ENCODE measurements at places on chromosomes 3 and 15. TPM values are rescaled to one million over a fixed set of nuclear protein-coding genes. Genes with fewer than 3 reads are reported as not detected.

Gene CRYGS
- 3.3 TPM for total RNA-seq

GRCh38 chr3:51974963-51975851, at the start of gene ABHD14A:
ABHD14A (plus strand) TSS chr3:51975064; CDS start chr3:51975136, 72 bp downstream.
- H3K27ac ChIP-seq = peak within 1 kb of the TSS; percentile 78
- H3K27me3 ChIP-seq = no peaks in the 10 kb centered on the region
- H3K36me3 ChIP-seq = no peaks in the 10 kb centered on the region
- H3K4me3 ChIP-seq = peak within 1 kb of the TSS; percentile 44
- peak; percentile 86 for DNase-seq
- peaks cover 3% of the 10 kb centered on the region for H3K4me1 ChIP-seq

Gene CFAP100
- total RNA-seq = not detected

DNA sequence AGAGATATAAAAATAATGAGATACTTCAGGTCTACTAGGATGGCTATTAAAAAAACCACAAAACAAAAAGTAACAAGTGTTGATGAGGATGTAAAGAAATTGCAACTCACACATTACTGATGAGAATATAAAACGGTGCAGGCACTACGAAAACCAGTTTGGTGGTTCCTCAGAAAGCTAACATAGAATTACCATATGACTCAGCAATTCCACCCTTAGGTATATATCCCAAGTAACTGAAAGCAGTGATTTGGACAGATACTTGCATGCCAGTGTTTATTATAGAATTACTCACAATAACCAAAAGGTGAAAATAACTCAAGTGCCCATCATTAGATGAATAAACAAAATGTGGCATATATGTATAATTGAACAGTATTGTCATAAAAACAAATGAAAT, 87.5 kb upstream of the MELTF start:
- H3K4me1 ChIP-seq = no peaks in the 10 kb centered on the region
- no peak overlapping the region for H3K27ac ChIP-seq
- H3K27me3 ChIP-seq = no peaks in the 10 kb centered on the region
- no peak overlapping the region for H3K4me3 ChIP-seq

- no peak for DNase-seq
- H3K27ac ChIP-seq = no peak overlapping the region
- no peaks in the 10 kb centered on the region for H3K27me3 ChIP-seq
Observed at GRCh38 chr15:77145370-77145769, 74.5 kb upstream of the TSPAN3 start.

DNA sequence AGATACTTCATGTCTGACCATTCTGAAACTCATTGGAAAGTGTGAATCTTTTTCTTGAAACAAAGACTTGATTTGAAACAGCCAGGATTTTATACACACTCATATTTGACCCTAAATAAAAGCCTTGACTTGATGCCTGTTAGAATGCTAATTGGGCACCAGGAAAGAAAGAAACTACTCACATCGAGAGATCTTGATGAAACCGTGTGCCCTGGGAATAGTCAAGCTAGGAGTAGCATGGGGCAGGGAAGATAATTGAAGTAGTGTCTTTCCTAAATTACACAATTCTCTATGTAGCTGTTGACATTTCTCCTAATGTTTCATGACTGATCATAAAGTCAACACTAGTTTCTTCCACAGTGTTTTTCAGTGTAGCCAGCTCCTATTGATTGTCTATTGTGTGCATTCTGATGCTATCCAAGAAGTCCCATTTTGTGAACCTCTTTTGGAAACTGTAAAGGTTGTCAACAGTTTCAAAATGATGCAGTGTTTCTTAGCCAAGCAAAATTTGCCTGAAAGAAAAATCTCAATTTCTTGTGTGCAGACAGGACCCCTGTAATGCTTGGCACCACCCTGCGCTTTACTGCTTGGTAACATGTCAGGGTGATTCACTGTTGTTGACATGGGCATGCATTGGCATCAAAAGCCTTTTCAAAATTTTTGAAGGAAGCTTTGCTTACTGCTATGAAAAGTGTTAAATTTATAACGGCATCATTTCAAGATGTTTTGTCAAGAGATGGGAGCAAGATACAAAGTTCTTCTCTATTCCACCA, 52.5 kb upstream of the OTOL1 start:
- no peaks in the 10 kb centered on the region for H3K27me3 ChIP-seq
- H3K4me3 ChIP-seq = no peak overlapping the region
- H3K36me3 ChIP-seq = no peaks in the 10 kb centered on the region
- DNase-seq = no peak

DNA sequence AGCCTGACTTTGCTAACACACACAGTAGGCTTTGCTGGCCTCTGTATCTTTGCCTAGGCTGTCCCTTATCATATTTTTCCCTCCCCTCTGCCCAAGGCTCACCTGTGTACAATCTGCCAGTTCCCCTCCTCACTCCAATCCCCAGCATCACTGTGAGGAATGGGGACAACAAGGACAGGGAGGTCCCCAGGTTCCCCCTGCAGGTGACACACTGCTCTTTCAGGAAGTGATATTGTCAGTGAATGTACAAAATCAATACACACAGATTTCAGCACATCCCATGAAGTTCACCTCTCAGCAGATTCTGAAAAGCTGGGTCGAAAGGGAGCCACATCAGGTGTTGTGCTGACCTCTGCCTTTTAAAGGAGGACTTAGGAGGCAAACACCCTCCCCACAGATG, 177.5 kb downstream of the RAB11A start:
- no peaks in the 10 kb centered on the region for H3K27me3 ChIP-seq
- H3K36me3 ChIP-seq = no peaks in the 10 kb centered on the region
- no peak overlapping the region for H3K4me3 ChIP-seq
- no peak for DNase-seq
- no peak overlapping the region for H3K27ac ChIP-seq

Gene SPATA12
- 0.10 TPM for total RNA-seq

Gene SAMD7
- not detected for total RNA-seq

GRCh38 chr3:72318504-72319193, 529.6 kb downstream of the SHQ1 start:
- no peak overlapping the region for H3K4me3 ChIP-seq
- H3K27me3 ChIP-seq = no peaks in the 10 kb centered on the region
- no peak for DNase-seq
- H3K36me3 ChIP-seq = no peaks in the 10 kb centered on the region
- no peak overlapping the region for H3K27ac ChIP-seq
- peaks cover 18% of the 10 kb centered on the region for H3K4me1 ChIP-seq

Gene CTDSPL
- total RNA-seq = 41.1 TPM

DNA sequence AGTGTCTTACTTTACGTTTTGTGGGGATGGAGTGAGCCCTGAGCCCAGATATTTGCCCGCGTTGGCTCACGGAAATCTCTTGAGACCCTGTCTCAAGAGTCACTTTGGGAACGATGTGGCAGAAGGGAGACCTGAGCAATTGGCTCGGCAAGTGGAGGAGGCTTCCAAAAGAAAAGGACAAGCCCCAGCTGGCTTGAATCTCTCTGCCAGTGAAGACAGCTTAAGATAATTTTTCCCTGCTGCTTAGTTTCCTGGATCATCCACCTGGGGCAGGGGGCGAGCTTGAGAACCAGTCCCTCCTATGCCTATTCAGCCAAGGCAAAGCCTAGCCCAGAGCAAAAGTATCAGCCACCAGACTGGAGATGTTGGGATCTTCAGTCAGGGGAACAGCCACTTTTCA, 708 bp downstream of the SEC22A start:
- H3K27me3 ChIP-seq = no peaks in the 10 kb centered on the region
- peak overlapping the region; percentile 81 for H3K4me3 ChIP-seq
- peak overlapping the region; percentile 83 for H3K27ac ChIP-seq
- DNase-seq = no peak

Gene P3H2
- 24.2 TPM for total RNA-seq

DNA sequence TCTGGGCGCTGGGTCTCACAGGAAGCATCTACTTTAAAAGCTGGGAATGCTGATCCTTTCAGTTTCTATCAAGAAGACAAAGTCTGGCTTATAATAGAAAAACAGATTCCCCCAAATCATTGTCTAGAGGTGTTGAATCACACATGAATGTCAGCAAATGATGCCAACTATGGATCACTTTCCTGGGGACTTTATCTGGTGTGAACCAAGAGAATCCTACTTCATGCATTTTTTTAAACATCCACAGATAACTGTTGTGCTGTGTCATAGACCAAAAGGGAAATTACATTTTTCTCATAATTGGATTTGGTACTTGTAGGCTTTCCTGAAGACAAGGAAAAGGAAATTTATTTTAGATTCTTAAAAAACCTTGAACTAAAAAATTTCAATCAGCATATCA, 132.7 kb downstream of the CD47 start:
- no peak for DNase-seq
- H3K27me3 ChIP-seq = no peaks in the 10 kb centered on the region
- H3K4me3 ChIP-seq = no peak overlapping the region
- H3K4me1 ChIP-seq = peaks cover 4% of the 10 kb centered on the region

DNA sequence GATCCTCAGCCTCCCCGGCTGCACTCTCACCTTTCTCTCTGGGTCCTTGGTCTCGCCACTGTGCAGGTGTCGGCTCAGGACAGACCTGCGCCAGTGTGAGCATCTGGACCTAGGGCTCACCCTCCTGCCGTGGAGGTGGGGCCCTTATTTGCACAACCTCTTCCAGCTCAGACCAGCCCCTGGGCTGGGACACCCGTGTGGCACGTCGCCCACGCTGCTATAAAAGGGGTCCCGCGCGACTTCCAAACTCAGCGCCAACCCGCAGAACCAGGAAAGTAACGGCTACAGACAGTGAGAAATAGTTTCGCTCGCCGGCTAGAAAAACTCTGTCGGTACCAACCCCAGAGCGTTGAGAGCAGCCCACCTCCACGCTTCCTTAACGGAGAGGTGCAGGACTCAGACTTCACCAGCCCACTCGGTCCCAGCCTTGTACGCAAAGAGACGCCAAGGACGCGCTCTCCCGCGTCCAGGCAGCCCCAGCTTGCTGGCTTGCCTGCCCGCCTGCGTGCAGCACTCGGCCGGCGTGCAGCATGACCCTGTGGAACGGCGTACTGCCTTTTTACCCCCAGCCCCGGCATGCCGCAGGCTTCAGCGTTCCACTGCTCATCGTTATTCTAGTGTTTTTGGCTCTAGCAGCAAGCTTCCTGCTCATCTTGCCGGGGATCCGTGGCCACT, at the start of the genes DUOX2 and DUOXA2:
Gene DUOX2, minus strand, starts transcription at position 97 of the 675 bp plus-strand sequence. CDS start 761 bp downstream, outside the sequence.
Gene DUOXA2, plus strand, starts transcription at position 251 of the 675 bp plus-strand sequence. Its CDS starts 280 bp downstream, at position 531.
- no peak within 1 kb of the TSS for H3K4me3 ChIP-seq
- no peak for DNase-seq
- H3K4me1 ChIP-seq = peaks cover 2% of the 10 kb centered on the region
- H3K36me3 ChIP-seq = no peaks in the 10 kb centered on the region
- H3K27ac ChIP-seq = no peak within 1 kb of the TSS

Measured in ovary (tissue), 10 donors.